ENCODE measurements at places on chromosomes 12 and 14.

- no peak for DNase-seq
Measured at GRCh38 chr12:66852091-66852490, 173.2 kb upstream of the GRIP1 start.

DNA sequence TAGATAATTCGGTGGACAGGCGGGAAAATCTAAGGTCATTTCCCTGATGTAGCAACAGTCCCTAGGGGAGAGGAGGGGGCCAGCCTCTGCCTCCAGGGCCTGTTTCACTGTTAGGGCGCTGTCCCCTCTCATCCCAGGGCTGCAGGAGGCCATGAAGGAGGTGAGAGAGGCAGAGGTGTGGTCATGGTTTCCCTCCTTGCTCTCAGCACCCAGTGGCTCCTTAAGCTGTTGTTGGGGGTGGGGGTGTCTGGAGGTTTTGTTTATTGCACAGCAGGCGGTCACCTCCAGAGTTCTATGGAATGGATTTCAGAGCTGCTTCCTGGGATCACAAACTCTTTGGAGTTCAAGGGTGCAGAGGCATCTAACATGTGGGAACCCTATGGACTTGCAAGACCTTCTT is 212.5 kb upstream of the RTL1 start:
- no peak for DNase-seq

GRCh38 chr14:22547948-22548750 is 40.9 kb downstream of the DAD1 start:
- no peak for DNase-seq

DNA sequence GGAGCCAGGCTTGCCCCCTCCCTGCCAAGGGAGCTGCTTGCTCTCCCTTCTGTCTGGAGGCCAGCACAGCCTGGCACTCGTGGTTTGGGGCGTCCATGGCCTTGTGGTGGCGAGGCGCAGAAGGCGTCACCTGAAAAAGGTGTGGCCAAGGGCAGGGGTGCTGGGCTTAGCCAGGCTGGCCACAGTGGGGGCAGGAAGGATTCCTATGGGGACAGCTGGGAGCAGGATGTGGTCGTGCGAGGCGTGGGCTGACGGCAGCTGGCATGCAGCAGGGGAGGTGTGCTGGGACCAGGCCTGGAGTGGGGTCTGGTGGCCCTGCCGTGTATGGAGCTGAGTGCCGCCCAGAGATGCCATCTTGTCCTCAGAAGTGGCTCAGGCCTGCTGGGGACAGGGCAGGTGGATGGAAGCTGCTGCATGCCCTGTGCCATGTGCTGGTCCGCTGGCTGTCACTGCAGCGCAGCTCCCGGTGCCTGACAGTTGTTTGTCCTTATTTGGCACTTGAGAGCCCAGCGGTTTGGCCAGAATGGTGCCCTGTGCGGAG is 30.0 kb downstream of the SH2B3 start:
- DNase-seq, result no peak

DNA sequence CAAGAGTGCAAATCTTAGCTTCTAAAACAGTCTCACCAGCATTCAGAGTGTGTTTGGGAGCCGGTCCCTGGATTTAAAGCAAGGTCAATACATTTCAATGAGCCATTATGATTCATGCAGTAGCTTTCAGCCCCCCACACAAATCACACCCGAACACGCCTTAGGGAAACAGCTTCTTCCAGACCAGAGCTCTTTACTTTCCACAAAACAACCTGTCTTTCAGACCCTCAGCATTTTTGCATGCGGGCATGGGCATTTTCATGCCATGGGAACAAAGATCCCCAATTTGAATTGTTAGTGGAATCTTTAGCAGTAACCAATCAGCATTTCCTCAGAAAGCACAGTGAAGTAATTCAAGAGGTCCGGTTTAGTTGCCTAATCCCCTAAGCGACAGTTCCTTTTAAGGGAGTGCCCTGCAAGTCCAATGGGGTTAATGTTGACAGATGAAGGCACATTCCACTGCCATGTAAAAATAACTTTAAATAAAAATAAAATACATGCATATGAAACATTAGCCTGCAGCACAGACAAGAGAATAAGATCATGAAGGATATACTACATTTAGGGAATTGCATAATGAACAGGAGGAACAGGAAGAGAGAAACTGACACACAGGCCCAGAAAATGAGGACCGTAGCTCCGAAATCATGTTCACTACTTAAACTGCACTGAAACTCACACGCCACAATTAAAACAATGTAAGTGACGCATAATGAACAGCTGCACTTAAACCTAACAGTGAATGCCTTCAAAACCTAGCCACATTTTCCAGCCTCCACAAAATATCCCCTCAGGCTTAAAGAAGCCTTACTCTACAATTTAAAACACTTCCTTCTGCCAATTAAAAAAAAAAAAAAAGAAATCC is 4.0 kb downstream of the VPS37B start:
- no peak for DNase-seq

GRCh38 chr14:35242599-35243311 is 49.4 kb upstream of the PSMA6 start:
- DNase-seq, result no peak

GRCh38 chr12:102659200-102659911 is 179.0 kb upstream of the IGF1 start:
- DNase-seq, result no peak

GRCh38 chr14:45526715-45527549 is 273.9 kb upstream of the MIS18BP1 start:
- DNase-seq, result peak; percentile 15

DNA sequence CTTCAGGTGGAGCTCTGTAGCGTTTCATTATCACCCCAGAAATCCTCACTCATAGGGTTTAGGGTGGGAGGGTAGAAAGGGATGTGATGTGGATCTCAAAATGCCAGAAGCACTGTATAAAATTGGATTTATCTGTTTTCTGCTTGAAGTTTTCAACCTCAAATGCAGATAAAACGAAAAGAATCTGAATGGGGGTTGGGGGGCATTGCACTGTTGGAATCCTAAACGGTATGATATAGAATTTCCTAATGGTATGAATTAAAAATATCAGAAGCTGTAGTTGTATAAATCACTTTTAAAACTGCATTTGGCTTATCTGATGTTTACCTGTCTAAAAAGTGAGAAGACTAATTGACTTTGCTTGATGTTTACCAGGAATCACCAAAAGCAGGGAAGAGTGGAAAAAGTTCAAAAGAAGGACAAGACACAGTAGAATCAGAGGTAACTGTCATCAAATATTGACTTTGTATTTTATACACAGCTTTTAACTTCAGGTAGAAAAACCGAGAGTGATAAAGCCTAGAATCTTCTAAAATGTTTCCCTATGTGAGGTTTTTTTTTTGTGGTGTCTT is 1.1 kb downstream of the PPP2R5C start:
- DNase-seq, result no peak

GRCh38 chr12:58918469-58918844 is 1.8 kb downstream of the LRIG3 start:
- no peak for DNase-seq

GRCh38 chr14:50040401-50040775 is 76.0 kb downstream of the VCPKMT start:
- no peak for DNase-seq

DNA sequence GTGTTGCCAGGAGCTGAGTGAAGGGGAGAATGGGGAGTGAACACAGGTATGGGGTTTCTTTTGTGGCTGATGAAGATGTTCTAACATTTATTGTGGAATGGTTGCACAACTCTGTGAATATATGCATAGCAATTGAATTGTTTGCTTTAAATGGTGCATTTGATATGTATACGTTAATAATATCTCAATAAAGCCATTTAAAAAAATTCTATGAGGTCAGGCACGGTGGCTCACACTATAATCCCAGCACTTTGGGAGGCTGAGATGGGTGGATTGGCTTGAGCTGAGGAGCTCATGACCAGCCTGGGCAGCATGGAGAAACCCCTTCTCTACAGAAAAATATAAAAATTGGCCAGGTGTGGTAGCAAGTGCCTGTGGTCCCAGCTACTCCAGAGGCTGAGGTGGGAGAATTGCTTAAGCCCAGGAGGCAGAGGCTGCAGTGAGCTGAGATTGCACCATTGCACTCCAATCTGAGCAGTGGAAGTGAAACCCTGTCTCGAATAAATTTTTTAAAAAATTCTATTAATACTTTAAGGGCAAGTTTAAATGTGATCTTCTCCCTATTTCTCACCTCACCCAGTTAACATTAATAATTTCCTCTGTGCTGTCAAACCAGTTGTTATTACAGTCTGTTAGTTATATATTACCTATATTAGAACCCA is 65.3 kb downstream of the DENND5B start:
- DNase-seq, result no peak

GRCh38 chr12:95545303-95545702 is 6.0 kb downstream of the USP44 start:
- no peak for DNase-seq

GRCh38 chr14:71013551-71014192 is 106.4 kb downstream of the PCNX1 start:
- DNase-seq, result no peak

GRCh38 chr14:96297000-96297399 is 41.0 kb downstream of the BDKRB1 start:
- DNase-seq, result no peak

DNA sequence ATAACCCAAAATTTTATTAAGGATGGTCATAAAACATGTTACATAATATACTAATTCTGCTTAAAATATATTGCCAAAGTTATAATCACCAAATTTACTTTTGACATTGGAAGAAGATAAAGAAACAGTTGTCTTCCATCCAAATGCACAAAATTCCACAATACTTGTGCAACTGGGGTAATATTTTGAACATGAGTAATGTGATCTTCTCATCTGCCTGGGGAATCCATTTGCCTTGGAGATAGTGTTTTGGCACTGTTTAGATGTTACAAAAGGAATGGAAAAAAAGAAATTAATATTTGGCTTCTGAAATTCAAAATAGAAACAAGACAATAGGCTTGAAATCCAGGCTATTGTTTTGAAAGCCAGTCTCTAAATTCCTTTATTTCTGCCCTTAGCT is 9.1 kb downstream of the GPR19 start:
- no peak for DNase-seq

DNA sequence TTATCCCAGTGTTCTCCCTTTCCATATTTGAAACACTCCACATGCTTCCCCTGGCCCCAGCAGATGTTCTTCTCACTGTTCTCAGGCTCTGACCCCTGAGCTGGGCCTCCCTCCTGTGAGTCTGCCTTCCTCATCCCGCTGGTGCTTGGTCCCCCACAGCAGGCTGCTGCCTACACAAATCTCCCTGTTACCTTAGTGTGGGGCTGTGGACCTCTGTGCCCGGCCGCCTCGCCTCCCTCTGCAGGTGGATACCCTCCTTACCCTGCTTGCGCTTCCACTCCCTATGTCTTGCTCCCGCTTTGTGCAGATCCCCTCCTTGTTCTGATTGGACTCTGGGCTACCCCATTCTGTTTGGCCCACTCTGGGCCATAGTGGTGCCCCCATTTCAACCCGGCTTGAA is 6.9 kb downstream of the DERA start:
- DNase-seq, result no peak

GRCh38 chr12:110234755-110235154 is 46.3 kb upstream of the ATP2A2 start:
- DNase-seq, result no peak

- no peak for DNase-seq
Measured at GRCh38 chr12:127607146-127607725, 659.7 kb upstream of the TMEM132C start.

DNA sequence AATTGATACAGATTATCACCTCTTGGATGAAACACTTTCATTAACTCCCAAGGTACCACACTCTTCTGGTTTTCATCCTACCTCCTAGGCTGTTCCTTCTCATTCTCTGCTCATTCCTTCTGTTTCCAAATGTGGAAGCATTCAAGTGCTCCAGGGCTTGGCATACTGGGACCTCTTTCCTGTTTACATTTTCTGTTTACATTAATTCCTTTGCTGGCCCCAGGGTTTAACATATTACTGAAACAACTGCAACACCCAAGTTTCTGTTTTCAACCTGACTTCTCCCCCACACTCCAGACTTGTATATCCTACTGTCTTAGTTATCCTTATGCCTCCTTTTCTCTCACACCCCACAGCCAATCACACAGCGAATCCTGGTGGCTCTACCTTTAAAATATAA is 386.3 kb upstream of the GARIN6 start:
- DNase-seq, result no peak

DNA sequence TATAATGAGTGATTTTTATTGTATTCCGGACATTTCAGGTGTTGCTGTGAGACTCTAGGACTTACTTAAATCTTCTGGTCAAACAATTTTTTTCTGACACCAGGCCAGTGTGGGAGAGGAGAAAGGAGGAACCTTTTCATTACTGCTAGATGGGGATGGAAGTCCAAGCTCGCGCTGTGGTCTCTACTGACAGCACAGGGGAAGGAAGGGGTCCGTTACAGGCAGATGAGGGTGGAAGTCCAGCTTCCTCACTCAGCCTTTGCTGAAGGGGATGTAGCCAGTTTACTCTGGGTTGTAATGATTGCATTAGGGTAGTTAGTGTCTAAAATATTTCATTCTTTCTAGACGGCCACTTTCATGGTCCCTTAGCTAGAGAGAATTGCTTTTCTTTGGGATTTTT is 26.3 kb upstream of the ST8SIA1 start:
- DNase-seq, result no peak

DNA sequence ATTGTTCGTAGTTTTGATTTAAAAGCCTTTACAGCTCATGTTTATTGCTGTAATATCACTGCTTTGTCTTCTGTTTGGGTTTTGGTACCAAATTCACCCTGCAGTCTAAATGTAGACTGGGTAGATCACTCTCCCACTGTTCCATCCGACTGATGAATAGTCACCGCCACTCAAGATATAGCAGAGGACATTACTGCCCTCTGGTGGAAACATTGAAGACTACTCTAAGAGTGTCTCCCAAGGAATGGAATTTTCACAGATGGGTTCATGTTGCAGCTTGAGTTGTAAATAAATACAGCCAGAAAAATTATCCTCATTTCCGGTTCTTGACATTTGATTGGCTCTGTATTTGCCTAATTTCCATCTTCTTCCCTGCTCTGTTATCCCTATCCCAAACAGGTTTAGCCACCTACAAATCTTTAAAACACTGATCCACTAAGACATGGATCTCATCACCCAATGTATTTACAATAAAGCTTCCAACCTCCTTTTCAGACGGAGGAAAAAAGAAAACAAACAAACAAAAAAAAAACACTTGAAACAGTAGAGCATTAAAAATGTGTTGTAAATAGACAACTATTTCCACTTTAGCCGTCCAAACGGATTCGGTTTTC is 198.3 kb upstream of the CPNE8 start:
- peak; percentile 46 for DNase-seq

DNA sequence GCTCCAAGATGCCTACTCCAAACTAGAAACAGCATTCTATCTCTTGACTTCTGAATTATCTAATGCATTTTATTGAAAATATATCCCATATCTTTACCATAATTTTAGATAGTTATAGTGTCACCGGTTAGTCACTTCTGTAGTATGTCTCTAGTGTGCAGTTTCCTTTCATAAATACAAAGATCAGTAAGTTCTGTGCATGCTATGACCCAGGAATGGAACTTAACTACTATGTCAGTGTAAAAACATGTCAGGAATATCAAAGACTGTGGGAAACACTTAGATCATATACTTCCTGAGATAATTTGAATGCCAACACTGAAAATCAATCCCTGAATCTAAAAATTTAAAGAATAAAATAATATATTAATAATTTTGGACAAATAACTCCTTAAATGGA is 237.6 kb downstream of the ATXN7L3B start:
- DNase-seq, result no peak

GRCh38 chr14:94340533-94340932 is 17.4 kb upstream of the SERPINA6 start:
- DNase-seq, result no peak

GRCh38 chr12:92359581-92360209 is 214.0 kb upstream of the BTG1 start:
- no peak for DNase-seq
